AG04450 (cell line): ENCODE measurements at places on chromosomes 6 and 20.

GRCh38 chr20:44481719-44482416 lies 6.2 kb downstream of the TTPAL start:
- DNase-seq: no peak

- DNase-seq: no peak
Measured at GRCh38 chr6:4611429-4612129, 164.6 kb upstream of the CDYL start.

- no peak for DNase-seq
Measured at GRCh38 chr6:146200176-146200575, 171.3 kb downstream of the GRM1 start.

GRCh38 chr6:107064579-107065065 lies 36.6 kb downstream of the MTRES1 start:
- DNase-seq: peak; percentile 37

DNA sequence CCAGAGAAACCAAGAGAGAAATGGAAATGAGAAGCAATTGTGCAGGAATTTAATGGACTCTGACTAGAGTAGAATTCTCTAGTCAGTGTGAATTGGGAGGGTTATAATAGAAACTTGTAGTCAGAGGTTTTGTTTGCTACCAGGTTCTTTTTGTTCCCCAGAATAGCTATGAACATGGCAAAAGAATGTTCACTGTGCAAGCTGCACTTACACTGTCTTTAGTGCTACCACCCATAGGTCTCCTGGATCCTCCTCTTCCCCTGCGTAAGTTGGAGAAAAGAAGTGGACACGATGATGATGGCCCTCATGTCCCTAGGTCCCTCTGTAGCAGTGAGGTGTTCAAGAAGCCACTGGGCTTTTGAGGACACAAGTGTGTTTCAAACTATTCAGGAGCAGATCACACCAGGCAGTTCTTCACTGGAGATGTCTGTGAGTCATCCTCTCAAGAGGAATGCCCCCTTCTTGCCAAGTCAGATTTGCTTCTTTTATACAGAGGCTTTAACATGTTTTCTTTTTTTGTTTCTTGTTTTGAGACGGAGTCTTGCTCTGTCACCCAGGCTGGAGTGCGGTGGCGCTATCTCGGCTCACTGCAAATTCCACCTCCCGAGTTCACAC lies 47.6 kb upstream of the SMIM8 start:
- peak; percentile 51 for DNase-seq

DNA sequence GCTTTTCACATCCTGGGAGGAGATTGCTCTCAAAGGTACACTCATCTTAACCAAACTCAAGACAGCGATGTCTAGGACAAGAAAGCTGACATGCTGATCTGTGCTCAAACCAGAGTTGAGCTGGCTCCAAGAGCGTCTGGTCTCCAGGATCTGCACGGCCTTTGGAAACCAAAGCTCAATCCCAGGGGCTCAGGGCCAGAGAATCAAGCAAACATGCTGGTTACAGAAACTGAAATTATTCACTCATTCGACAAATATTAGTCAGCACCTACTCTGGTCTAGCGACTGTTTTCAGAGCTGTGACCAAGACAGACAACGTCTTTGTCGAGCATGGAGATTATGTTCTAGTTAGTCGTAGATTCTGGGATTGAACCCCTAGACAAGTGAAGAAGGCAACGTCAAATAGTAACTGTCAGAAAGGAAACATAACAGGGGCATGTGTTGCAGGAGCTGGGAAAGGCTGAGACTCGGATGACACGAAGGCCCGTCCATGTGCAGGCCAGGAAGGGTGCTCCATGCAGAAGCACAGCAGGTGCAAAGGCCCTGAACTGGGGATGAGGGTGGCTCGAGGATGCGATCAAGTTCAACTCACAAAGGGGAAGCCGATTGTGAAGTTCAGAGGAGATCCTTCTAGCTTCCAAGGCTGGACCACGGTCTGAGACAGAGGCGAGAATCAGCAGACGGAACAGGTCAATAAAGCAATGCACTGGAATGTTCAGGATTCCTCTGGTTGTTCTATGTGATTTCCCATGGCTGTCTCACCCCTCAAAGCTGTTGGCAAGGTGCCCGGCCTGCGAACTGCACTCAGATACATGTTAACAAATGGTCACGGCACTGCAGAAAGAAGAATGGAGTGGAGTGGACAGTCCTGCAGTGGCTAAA lies 12.5 kb upstream of the PCK1 start:
- no peak for DNase-seq

GRCh38 chr6:99013661-99014060 lies 65.9 kb upstream of the FBXL4 start:
- no peak for DNase-seq

GRCh38 chr6:26330859-26331217 lies 34.2 kb upstream of the BTN3A2 start:
- no peak for DNase-seq

- DNase-seq: no peak
Measured at GRCh38 chr6:153949616-153950015, 89.4 kb upstream of the OPRM1 start.

GRCh38 chr20:38590676-38591473 lies 9.9 kb downstream of the ADIG start:
- no peak for DNase-seq
